ENCODE measurements at places on chromosomes 13 and 19.
A peak's percentile ranks its signal among the peaks of the same experiment; 100 is the strongest.

- DNase-seq = no peak
These were observed 5.3 kb upstream of the PSG7 start for GRCh38 chr19:42942187-42942789.

DNA sequence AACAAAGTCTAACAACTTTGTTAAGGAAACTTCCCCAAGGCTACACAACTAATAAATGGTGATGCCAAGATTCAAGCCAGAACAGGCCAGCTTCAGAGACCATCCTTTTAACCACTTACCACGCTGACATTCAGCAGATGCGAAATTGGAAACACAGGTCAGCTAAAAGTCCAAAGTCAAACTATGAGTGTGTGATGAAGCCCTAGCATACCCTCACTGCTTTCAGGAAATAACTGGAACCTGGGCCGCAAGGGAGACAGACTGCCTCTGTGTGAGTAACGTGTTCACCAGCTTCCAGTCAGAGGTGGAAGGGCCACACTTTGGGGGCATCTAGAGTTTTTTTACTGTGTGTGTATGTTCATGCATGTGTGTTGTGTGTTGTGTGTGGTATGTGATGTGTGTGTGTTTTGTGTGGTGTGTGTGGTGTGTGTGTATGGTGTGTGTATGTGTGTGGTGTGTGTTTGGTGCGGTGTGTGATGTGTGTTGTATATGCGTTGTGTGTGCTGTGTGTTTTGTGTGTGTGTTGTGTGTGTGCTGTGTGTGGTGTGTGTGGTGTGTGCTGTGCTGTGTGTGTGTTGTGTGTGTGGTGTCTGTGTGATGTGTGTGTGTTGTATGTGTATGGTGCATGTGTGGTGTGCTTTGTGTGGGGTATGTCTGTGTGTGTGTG is 12.5 kb upstream of the PDX1 start:
- no peak for DNase-seq

DNA sequence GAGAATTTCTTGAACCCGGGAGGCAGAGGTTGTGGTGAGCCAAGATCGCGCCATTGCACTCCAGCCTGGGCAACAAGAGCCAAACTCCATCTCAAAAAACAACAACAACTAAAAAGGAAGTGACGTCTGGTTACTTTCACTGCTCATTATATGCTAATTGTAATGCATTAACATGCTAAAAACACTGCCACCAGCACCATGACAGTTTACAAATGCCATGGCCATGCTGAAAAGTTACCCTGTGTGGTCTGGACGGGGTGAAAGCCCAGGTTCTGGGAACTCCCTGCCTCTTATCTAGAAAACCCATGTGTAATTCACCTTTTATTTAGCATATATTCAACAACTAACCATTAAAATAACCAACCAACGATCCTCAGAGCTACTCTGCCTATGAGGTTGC is 28.1 kb downstream of the CPT1C start:
- DNase-seq = no peak

DNA sequence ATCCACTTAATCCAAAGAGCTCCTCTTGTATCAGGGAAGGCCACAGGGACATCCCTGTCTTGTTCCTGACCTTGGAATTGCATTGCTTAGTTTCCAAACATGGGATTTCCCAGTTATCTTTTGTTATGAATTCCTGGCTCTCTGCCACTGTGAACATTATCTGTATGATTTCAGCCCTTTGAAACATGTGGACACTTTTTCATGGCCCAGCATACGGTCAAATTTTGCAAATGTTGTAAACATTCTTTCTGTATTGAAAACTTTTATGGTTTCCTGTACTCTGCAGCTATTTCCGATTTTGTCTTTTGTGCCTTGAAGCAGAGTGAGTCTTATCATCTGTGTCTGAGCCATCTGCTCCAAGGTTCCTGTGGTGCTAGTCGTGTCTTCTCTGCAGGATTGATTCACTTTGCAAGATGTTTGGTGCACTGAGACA is 4.5 kb upstream of the CFAP97D2 start:
- DNase-seq = no peak

DNA sequence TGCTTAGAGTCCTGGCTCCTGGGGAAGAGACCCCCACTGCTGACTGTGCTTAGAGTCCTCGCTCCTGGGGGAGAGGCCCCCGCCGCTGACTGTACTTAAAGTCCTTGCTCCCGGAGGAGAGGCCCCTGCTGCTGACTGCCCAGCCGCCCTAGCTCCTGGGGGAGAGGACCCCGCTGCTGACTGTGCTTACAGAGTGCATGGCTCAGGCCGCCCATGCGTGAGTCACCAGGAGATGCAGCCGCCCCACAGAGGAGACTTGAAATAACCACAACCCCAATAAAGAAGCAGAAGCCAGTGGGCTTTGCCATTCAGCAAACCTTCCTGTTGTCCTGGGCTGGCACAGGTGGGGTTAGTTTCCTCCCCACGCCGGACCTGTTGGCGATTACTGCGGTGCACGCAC is 79.2 kb upstream of the C13orf46 start:
- no peak for DNase-seq

DNA sequence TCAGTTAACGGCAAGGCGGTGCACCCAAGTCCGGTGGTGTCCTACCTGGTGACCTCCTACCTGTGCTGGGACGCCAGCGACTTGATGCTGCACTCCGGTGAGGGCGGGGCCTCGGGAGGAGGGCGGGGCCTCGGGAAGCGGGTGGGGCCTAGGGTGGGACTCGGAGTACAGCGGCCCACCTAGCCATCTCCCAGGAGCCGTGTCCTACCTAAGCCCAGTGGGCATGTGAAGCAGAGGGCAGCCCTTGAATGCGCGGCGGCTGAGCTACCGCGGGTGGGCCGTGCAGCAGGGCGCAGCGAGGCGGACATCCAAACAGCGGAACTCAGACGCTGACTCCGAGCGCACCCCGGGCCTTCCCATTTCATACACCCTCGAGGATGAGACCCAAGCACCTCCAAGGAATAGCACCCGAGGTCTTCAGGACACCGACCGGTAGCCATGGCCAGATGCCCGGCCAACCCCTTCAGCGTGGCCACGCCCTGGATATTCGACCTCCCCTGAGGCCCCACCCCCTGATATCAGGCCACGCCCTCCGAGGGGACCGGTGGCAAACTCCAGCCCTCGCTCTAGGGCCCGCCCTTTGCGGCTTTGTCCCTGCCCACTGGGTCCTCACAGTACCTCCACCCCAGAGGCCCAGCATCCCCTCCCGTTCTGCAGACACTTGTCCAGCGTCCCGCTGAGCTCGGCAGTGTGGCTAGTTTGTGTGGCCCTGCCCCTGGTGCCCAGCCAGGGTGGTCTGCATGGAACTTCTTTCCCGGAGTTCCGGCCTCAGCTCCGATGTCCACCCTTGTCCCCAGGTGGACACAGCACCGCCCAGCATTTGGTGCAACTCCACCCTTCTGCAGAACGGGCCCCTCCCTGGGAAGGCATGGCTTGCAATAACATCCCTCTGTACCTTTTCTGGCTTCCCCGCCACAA is 5.4 kb downstream of the KLK1 start:
- DNase-seq = peak; percentile 51

GRCh38 chr13:50389726-50390125 is 374.5 kb downstream of the KCNRG start:
- no peak for DNase-seq

All from stimulated activated CD4-positive, alpha-beta T cell treated with anti-CD3 and anti-CD28 coated beads, Interleukin-1b, Interleukin-23, amount 100 ng/mL, for 4 hours (primary cell).